ENCODE measurements at places on chromosomes 11 and 22.

DNA sequence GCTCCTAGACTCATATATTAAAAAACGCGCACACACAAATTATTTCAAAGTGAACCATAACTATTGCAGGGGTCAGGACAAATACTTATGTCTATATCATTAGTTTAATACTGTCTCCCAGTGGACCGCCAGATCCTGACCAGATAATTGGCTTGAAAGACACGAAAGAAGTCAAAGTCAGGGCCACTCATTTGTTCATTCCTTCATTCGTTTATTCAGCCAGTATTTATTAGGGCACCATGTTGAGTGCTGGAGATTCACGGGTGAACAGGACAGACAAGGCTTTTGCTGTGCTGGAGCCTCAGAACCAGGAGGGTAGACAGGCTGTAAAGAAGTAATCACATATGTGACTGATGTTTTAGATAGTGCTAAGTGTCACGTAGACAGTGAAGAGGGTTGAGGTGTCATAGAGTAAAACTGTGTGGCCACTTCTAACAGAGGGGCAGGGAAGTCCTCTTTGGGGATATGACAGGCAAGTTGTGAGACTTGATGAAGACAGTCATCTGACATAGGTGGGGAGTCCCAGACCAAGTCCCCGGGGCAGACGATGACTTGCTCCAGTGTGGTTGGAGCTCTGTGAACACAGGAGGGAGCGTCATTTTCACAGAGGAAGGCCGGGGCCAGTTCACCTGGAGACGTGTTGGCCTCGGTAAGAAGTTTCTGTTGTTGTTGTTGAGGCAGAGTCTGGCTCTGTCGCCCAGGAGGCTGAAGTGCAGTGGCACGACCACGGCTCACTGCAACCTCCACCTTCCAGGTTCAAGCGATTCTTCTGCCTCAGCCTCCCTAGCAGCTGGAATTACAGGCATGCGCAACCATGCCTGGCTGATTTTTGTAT, 25.9 kb downstream of the RBX1 start:
- H3K36me3 ChIP-seq = peaks cover 11% of the 10 kb centered on the region
- no peak for DNase-seq
- H3K27me3 ChIP-seq = no peaks in the 10 kb centered on the region
- no peak overlapping the region for H3K4me3 ChIP-seq
- peaks cover 4% of the 10 kb centered on the region for H3K4me1 ChIP-seq

DNA sequence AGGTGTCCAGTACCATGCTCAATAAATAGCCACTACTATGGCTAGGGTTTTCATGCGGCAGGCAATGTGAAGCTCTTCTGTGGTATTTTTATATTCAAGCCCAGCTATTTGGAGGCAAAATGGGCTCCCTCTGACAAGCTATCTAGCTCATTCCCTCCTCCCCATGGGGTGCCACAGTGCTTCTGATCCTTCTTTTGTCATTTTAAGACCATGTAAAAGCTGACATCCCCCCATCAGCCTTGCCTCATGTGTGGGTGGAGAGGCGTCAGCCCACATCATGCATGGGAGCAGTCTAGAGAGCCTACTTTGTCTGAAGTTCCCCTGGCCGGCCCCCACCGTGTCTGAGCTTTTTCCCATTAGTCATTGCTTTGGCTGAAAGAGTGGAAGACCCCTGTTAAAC, 59.8 kb downstream of the NAV2 start:
- no peaks in the 10 kb centered on the region for H3K36me3 ChIP-seq
- no peak for DNase-seq
- H3K27me3 ChIP-seq = peaks cover 12% of the 10 kb centered on the region
- no peak overlapping the region for H3K27ac ChIP-seq
- H3K4me3 ChIP-seq = no peak overlapping the region

GRCh38 chr11:94563848-94564467, 3.2 kb upstream of the PIWIL4 start:
- peaks cover 8% of the 10 kb centered on the region for H3K4me1 ChIP-seq
- H3K27me3 ChIP-seq = no peaks in the 10 kb centered on the region
- no peaks in the 10 kb centered on the region for H3K36me3 ChIP-seq
- DNase-seq = no peak
- H3K27ac ChIP-seq = peak overlapping the region; percentile 23

- H3K4me1 ChIP-seq = peaks cover 60% of the 10 kb centered on the region
- no peaks in the 10 kb centered on the region for H3K36me3 ChIP-seq
- peak within 1 kb of the TSS; percentile 90 for H3K4me3 ChIP-seq
- peak; percentile 73 for DNase-seq
These were observed at the start of gene EXPH5 for GRCh38 chr11:108593214-108593922. EXPH5 (minus strand) TSS chr11:108593768; CDS start chr11:108593536, 232 bp downstream.
